ENCODE measurements at places on chromosomes 7 and 10.

DNA sequence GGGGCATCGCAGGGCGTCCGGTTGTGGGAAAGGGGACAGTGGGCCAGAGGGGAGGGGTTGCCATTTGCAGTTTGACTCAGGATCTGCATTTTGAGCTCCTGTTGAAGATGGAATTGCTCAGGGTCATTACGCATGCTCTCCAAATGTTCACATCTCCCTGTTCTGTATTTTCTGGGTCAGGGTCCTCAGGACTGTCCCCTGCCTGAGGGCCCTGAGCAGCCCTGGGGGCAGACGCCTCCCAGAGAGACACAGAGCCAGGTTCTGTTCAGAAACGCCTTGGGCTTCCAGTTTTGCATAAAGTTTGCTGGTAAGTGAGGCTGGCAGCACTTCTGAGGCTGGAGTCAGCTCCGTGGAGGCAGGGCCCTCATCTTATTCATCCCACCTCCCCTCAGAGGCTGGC is 34.1 kb upstream of the NUB1 start:
- no peak for DNase-seq

DNA sequence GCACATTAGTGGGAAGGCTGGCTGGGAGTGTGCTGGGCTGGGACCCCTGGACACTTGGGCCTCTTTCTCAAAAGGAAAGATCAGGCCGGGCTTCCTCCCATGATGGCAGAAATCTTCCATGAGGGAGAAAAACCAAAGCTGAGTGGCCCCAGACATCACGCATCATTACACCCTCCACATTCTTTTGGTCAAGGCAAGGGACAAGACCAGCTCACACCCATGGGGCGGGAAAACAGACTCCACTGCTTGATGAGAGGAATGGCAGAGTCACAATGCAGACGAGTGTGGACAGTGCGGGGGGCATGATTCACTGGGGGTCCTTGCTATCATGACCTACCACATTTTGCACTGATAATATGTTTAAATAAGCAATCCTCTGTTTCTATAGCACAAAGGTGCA is 73.3 kb downstream of the CREB3L2 start:
- no peak for DNase-seq

- DNase-seq: no peak
Measured at GRCh38 chr10:44125879-44126278, 259.0 kb downstream of the CXCL12 start.

DNA sequence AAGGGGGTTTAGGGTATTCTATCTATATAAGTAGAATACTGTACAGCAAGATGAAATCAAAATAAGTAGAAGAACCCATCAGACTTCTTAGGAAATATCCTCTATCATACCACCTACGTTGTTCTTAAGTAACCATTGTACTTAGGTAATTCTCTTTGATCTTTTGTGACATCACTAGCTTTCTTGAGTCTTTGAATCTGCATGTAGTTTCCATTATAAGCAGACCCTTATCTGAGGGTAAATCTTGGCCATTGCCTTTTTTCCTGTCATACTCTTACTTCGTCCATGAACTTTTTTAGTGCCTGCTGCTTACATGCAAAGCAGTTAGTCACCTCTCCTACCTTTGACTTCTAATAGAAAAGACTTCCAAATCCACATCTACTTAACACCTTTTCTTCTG is 49.0 kb downstream of the WAC start:
- no peak for DNase-seq

DNA sequence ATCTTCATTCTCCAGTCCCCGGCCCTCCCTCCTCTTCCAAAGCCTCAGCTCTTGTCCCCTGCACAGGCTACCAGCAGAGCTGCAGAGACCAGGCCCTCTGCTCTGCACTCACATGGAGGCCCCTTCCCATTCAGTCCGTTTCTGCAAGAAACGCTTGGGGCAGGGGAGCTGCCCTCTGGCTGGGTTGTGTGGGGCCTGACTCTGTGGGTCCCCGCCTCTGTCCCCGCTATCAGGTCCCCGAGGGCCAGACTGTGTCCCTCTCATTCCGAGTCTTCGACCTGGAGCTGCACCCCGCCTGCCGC is 1.5 kb downstream of the PCOLCE start:
- DNase-seq: no peak

GRCh38 chr10:23337616-23338015 is 7.0 kb downstream of the C10orf67 start:
- DNase-seq: no peak

GRCh38 chr7:154383045-154383444 is 330.8 kb downstream of the DPP6 start:
- DNase-seq: no peak

GRCh38 chr7:110897538-110897937 is 193.4 kb upstream of the LRRN3 start:
- no peak for DNase-seq

- no peak for DNase-seq
Measured at GRCh38 chr10:131314799-131315198, 3.3 kb upstream of the TCERG1L start.

- DNase-seq: no peak
Measured at GRCh38 chr7:3042861-3043489, 692 bp downstream of the CARD11 start.

DNA sequence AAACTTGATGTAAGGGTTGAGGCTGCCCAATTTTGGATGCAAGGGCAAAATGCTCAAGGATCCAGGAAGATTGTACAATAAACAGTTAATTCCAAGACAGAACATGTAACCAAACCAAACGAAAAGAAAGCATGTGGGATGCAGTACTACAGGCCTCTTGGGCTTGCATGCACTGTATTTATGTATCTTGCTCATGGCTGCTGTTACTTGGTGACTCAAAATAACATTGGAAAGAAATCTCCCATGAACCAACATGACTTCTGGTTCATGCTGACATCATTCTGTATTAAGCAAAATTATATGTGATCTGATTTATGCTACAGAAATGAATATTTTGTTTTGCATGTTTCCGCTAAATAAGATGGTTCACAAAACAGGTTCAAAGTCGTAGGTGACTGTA is 65.9 kb upstream of the FZD1 start:
- DNase-seq: no peak

- no peak for DNase-seq
Measured at GRCh38 chr7:105924945-105925344, 38.1 kb upstream of the CDHR3 start.

DNA sequence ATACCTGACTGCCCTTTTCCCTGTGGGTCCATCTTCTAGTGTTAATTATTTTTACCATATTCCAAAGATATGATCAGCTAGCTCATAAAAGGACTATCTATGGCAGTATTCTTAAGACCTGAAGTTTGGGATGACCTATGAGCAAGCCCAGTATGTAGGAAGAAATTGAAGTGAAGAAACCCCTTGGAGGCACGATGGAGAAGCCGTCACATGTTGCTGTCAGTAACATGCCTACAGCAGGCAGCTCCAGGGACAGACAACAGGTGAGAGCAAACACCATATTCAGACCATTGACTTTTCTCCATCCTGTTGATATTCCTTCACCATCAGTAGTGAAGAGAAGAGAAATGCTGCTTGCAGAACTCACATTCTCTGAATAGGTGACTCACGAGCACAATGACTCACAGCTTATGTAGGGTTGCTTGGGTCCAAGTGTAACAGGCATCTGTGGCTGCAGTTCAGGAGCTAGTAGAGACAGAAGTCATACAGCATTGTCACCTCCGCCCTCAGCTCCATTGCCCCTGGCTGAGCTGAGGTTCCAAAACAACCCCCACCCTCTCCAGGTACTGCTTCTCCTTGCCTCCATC is 8.4 kb upstream of the LYZL2 start:
- DNase-seq: no peak

- no peak for DNase-seq
Measured at GRCh38 chr7:114392686-114393085, 21.9 kb upstream of the FOXP2 start.

- no peak for DNase-seq
Measured at GRCh38 chr7:17477182-17477581, 178.7 kb downstream of the AHR start.

- peak; percentile 31 for DNase-seq
Measured at GRCh38 chr10:97378933-97379921, 21.9 kb downstream of the RRP12 start.

DNA sequence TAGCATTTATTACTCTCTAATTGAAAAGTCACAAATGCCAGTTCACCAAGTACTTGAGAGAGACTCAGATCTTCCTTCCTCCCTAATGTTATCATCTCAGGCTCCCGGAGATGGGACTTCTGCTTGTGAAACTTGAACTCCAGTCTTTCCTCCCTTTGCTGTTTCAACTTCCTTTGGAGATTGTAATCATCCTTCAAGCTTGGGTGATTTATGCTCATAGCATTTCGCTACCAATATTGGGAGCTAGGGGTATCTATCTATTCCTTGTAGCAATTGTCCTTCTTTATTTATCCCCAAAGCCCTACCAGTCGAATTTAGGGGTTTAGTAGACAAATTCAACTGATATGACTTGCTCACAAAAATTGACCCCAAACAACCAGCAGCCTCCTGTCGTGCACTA is 117.9 kb upstream of the STARD3NL start:
- DNase-seq: no peak

DNA sequence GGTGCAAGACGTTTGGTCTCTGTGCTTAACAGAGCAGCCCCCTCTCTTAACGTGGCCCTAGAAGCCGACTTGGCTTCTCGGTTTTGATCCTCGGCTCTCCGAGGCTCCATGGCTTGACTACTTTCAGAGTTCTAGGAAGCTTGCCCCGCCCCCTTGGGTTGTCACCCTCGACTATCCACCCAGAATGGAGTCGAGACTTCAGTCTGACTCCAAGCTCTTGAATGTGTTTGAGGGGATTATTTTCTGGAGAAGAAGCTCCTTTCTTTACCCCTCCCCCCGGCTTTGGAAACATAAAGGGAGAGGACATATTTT is 448 bp downstream of the SEC24C start:
- no peak for DNase-seq

GRCh38 chr7:2104107-2104710 is 128.5 kb downstream of the MAD1L1 start:
- no peak for DNase-seq

- DNase-seq: no peak
Measured at GRCh38 chr10:104260775-104261115, 6.1 kb downstream of the GSTO1 start.

- no peak for DNase-seq
Measured at GRCh38 chr10:71218651-71219050, 6.3 kb downstream of the UNC5B start.

DNA sequence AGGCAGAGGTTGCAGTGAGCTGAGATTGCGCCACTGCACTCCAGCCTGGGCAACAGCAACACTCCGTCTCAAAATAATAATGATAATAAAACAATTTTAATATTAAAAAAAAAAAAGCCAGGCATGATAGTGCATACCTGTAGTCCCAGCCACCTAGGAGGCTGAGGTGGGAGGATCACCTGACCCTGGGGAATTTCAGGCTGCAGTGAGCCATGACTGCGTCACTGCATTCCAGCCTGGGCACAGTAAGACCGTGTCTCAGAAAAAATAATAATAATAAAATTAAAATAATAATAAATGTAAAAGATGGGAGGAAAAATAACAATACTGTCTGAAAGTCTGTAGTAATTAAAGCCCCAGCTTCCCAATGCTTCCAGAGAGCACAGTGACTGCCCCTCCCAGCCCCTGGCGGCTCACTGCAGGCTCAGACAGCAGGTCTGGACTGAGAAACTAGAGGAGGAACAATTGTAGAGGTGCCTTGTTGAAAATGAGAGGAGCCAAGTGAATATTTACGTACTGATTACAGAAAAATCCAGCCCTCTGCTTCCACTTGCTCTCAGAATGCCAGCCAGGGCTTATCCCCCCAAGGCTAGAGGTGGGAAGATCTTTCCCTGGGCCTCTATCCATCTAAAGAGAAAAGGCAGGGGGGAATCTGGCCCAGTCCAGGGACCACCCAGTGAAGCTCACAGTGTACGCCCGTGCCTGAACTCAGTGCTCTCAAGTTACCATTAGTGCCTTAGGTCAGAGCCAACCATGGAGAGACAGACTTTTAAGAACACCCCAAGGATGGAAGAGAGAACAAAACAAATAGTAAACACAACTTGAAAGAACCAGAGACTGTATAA is 112.8 kb downstream of the PARD3 start:
- DNase-seq: peak; percentile 2

GRCh38 chr10:92407305-92408016 is 116.5 kb downstream of the MARCHF5 start:
- DNase-seq: no peak

DNA sequence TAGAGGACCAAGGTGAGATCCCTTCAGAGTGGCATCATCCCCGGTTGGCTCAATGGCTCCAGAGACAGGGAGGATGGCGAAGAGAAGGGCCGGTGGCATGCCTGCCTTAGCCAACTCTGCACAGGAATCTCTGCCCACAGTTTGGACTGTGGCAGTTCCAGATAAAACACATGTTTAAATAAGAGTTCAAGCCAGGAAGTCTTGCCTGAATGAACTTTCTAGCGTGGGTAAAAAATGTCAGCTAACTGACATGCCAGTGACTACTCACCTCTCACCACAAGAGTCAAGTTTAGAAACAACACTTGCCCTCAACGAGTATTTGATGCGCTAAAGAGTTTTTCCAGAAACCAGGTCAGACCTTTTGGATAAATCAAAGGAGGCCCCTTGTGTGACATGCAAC is 3.0 kb downstream of the NOD1 start:
- DNase-seq: no peak

DNA sequence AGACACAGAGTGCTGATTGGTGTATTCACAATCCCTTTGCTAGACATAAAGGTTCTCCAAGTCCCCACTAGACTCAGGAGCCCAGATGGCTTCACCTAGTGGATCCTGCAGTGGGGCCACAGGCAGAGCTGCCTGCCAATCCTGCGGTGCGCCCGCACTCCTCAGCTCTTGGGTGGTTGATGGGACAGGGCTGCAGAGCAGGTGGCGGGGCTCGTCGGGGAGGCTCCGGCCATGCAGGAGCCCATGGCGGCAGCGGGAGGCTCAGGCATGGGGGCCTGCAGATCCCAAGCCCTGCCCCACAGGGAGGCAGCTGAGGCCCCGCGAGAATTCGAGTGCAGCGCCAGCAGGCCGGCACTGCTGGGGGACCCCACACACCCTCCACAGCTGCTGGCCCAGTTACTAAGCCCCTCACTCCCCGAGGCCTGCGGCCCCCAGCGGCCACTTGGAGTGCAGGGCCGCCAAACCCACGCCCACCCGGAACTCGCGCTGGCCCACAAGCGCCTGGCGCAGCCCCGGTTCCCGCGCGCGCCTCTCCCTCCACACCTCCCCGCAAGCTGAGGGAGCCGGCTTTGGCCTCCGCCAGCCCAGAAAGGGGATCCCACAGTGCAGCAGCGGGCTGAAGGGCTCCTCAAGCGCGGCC is 7.7 kb upstream of the BET1 start:
- DNase-seq: no peak

DNA sequence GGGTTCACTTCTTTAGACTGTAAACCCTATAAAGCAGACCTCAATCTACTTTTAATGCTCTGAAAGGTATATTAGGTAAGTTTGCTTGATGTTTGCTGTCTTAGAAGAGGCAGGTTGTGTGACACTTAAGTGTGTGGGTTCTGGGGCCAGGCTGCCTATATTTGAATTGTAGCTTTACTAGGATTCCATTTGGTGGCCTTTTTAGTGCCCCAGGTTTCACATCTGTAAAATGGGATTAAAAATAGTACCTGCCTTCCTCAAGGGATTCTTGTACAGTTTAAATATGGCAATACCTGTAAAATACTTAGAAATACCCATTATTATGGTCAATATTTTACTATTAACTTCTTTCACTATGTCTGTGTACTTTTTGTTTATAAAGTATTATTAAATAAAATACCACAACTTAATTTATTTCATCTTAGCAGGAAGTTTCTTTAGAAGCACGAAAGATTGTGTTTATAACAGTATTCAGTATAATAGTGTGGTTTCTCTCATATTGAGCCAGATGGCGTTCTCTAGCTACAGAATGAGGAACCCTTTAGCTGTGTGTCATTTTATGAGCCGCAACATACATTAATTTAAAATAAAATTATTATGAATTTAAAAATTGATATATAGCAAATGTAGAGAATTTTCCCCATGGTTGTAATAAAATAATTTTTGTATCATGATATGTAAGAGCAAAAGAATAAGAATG is 94.2 kb downstream of the CDK14 start:
- DNase-seq: no peak
